Stimulated activated CD4-positive, alpha-beta T cell treated with anti-CD3 and anti-CD28 coated beads, Interleukin-15, amount 100 ng/mL, for 1 hour (primary cell): ENCODE measurements at places on chromosomes 11 and 22.

DNA sequence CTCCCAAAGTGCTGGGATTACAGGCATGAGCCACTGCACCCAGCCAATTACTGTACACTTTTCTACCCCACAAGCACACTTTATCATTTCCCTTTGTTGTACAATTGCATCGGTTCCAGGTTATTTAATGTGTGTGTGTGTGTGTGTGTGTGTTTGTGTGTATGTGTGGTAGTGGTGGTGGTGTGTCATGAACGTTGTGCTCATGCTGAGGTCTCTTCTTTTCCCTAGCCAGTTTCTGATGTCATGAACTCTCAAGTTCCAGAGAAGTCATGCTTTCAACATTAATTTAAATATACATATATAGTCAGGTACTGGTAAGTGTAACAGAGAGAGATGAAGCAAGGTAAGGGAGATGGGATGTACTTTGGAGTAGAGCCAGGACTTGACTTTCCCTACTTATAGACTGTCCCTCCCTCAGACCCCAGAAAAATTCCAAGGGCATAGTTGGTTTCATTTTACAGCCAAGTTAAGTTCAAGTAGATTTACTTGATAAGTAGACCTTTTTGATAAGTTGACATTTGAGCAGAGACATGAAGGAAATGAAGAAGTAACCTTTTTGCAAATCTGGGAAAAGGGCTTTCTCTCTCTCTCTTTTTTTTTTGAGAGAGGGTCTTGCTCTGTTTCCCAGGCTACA, 42.7 kb downstream of the WEE1 start:
- DNase-seq, result no peak

DNA sequence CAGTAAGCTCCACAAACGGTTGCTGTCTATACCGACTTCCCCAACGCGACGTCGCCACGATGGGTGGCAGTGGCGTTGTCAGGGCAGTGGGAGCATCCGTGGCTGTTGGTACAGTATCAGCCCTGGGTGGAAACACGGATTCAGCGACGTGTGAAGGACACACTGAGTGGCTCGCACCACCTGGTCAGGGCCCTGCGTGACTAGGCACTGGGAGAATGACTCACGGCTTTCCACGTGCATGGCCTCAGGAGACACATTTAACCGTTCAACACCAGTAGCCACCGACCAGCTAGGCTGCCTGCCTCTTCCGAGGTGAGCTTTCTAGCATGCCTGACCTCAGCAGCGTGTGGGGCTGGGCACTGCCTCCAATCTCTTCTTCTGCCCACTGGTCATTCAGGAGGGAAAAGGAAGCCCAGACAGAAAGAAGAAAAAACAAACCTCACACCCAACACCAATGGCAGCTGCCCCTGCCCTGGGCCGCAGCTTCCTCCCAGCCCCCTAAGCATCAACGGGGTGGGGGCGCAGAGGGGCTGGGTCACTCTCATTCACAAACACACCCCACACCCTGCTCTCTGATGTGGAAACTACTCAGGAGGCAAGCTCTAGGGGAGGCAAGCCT, 59.0 kb downstream of the MYH9 start:
- no peak for DNase-seq

DNA sequence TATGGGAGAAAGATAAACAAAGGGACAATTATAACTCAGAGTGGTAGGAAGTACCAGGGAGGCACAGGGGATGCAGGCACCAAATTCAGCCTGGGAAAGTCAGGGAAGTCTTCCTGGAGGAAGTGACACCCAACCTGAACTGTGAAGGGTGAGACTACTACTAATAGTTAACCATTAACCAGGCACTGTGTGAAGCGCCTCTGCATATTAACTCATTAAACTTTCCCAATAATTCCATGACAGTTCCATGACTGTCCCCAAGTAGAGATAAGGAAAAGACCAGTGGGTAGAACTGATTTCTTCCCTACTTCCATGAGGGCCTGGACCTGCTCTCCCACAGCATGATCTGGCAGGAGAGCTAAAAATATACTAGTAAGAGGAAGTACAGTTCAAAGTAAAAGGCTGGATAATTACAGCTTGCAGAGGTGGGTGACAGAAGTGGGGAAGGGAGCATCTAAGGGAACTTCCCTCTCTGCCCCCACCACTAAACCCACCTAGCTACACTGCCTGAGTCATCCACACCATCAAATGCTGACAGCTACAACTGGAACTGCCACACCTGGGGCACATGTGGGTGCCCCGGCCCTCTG, 4.7 kb upstream of the AP1B1 start:
- no peak for DNase-seq

DNA sequence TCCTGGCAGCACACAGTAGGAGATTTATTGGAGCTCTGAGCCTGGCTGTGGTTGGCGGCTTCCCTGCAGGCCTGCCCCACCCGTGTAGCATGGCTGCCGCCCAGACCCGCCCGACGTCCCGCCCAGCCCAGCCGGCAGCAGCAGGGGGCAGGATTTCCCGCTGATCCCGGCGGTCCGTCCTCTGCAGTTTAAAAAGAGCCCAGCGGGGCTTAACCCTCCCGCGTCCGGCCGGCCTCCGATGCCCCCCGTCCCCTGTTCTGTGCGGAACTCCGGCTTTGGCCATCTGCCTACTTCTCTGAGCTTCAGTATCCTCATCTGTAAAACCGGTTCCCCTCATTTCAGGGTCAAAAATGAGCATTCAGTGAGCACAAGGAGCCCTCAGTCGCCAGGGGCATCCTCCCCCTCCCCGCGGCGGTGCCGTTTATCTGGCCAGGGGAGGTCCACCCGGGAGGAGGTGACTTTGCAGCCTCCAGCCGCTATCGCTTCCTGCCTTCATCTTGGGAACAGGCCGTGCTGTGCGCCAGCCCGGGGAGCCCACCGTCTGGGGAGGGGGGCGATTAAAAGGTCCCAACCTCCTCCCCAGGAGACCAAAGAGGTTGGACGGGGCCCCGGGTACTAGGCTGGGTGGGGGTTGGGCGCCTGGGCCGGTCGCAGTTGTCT, at the start of gene GAS2L1:
Gene GAS2L1 (plus strand): TSS at position 476 of the 660 bp plus-strand sequence. CDS start 1,456 bp downstream, outside the sequence.
- DNase-seq, result peak; percentile 31

- DNase-seq, result no peak
Measured at GRCh38 chr11:23574149-23574548, 713.9 kb upstream of the CCDC179 start.

- peak; percentile 58 for DNase-seq
Measured at GRCh38 chr11:130314184-130314749, 450 bp downstream of the ZBTB44 start.

GRCh38 chr11:1549338-1550330, 22.4 kb downstream of the DUSP8 start:
- no peak for DNase-seq

DNA sequence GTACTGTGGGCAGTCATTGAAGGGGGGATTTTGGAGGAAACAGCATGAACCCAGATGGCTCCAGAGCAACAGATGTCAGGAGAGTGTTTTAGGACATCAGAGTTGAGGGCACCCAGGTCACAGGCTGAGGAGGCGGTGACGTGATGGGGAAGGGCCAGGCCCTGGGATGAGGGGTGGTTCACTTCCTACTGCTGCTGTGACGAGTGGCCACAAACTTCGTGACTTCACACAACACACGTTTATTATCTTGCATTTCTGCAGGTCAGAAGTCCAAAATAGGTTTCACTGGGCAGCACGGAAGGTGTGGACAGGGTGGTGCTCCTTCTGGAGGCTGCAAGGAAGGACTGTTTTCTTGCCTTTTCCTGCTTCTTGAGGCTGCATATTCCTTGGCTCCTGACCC, 77.7 kb upstream of the RAB1B start:
- no peak for DNase-seq

GRCh38 chr11:12134236-12134585, 23.8 kb downstream of the MICAL2 start:
- no peak for DNase-seq

- no peak for DNase-seq
Measured at GRCh38 chr22:35353318-35353717, 27.6 kb upstream of the HMOX1 start.

- no peak for DNase-seq
Measured at GRCh38 chr11:16001044-16001568, 355.2 kb downstream of the SOX6 start.

DNA sequence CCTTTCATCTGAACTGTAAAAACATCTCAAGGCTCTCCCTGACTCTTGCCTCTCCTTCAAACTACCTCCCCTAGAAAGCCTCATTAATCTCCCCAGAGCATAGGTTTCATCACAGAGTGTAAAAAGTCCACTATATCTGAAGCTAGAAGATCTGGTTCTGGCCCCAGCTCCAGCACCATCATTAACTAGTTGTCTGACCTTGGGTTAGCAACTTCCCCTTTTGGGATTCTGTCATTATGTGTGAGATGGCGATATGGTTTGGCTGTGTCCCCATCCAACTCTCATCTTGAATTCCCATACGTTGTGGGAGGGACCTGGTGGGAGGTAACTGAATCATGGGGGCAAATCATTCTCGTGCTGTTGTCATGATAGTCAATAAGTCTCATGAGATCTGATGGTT, 97.3 kb downstream of the KCNC1 start:
- no peak for DNase-seq

DNA sequence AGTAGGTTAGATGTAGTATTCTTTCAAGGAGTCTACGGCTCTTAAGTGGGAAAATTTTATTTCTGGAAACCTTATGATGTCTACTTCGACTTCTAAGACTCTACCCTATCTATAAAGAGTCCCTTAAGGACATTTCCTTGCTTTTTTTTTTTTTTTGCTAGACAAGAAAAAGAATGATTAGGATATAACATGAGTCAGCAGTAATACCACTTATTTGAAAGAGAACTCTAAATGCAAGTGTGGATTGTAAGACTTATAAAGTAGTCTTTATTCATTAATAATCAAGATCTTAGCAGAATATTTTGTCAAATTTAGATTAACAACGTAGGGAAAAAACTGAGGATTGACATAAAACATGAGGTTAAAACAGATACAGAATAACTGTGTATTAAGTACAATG, 71.0 kb downstream of the DKK3 start:
- DNase-seq, result no peak

DNA sequence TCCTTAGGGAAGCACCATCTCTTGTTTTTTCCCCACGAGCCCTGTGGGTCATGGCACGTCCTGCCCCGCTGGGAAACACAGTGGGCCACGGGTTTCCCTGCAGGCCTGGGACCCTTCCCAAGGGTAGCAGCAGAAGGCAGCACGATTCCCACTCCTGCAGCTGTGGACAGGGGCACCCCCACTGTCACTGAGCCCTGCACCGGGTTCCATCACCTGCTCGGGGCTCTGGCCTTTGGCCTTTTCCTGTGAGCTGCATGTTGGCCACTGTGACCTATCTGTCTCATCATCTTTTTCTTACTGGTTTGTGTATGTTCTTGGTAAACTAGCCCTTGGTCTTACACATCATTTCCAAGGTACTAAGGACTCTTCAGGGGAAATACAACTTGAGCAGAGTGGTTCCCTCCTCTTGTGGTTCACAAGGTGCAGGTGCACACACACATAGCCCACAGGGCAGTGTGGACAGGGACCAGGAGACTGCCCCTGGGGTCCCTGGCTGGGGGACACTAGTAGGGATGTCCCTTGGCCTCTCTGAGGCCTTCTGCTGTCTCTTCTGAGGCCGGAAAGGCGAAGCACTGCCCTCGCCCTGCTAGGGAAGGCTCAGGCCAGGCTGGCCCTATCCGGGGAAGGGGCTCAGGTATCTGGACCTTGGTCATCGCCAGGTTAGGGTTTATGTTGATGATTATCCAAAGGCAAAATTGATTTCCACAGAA, 19.0 kb upstream of the TXNRD2 start:
- no peak for DNase-seq
